ENCODE measurements at places on chromosomes 3 and 15.

DNA sequence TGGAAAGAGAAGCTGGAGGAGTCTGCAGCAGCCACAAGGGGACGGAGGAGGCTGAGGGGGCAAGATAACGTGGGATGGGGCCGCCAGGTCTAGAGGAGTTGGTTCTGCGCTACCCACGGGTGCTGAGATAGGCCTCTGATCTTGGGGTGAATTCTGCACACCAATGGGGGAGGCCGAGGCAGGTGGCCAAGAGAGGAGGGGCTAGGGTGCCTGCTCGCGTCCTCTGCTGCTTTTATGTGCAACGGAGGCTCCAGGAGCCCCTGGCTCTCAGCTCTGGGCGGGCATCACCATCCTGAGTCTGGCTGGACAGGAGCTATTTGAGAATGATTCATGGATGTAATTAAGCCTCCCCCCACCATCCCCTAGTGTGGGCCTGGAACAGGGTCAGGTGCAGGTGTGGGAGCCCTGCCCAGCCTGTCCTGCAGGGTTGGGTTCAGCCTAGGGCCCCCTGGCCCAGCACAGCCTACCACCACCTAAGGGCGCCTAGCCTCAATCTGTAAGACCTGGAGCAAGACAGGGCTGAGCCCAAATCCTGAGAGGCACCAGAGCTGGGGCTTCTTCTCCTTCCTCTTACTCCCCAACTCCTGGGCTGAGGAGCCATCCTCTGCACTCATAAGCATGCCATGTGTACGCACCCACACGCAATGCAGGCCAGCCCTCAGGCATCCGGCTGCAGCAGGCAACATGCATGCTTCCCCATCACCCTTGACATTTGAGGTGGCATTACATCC lies 32.3 kb upstream of the SEMA3F start:
- no peak for DNase-seq
- no peak overlapping the region for H3K27ac ChIP-seq
- no peaks in the 10 kb centered on the region for H3K36me3 ChIP-seq
- peaks cover 3% of the 10 kb centered on the region for H3K4me1 ChIP-seq
- H3K4me3 ChIP-seq, result no peak overlapping the region
- no peaks in the 10 kb centered on the region for H3K27me3 ChIP-seq

GRCh38 chr3:49912881-49913281 lies 9.2 kb upstream of the MST1R start:
- no peak for DNase-seq
- no peaks in the 10 kb centered on the region for H3K27me3 ChIP-seq
- H3K4me1 ChIP-seq, result no peaks in the 10 kb centered on the region
- H3K4me3 ChIP-seq, result no peak overlapping the region
- no peak overlapping the region for H3K27ac ChIP-seq

DNA sequence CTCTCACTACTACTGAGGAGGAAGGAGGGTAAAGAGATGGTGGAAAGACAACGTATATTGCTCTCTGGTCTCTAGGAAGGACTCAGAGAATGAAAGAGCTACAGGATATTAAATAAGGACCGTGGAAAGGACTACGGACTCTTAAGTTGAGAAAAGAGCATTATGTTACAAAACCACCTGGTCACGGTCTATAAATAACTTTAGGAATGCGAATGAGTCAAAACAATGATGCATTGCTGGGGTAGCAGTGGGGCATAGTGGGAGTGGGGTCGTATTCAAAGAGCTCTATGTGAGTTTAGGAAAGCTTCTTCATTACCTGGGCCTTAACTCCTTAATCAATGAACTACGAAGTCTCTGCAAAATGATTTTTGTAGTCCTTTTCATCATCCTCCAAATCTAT lies 295.7 kb upstream of the SOX14 start:
- no peaks in the 10 kb centered on the region for H3K27me3 ChIP-seq
- H3K36me3 ChIP-seq, result no peaks in the 10 kb centered on the region
- no peaks in the 10 kb centered on the region for H3K4me1 ChIP-seq
- H3K4me3 ChIP-seq, result no peak overlapping the region
- H3K27ac ChIP-seq, result no peak overlapping the region

- no peaks in the 10 kb centered on the region for H3K36me3 ChIP-seq
- no peak overlapping the region for H3K4me3 ChIP-seq
- H3K4me1 ChIP-seq, result peaks cover 4% of the 10 kb centered on the region
- H3K27ac ChIP-seq, result no peak overlapping the region
- DNase-seq, result peak; percentile 61
- no peaks in the 10 kb centered on the region for H3K27me3 ChIP-seq
Measured at GRCh38 chr15:40421246-40422157, 15.9 kb downstream of the IVD start.

DNA sequence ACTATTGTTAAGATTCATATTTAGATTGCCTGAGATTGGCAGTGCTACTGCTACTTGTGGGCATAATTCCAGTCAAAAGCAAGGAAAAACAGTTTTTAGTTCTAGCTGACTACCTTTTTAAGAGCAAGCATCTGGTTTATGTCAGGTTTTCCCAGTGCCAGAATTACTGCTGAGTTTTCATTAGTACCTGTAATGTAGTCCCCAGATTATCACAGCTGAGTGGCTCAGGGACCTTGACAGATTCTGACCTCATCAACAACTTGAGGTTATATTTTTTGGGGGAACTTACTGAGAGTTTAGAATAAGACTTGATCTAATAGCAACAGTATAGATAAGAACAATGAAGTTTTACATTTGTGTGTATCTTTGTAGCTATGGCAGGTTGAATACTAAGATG lies 31.0 kb downstream of the NXPE3 start:
- H3K27me3 ChIP-seq, result no peaks in the 10 kb centered on the region
- no peaks in the 10 kb centered on the region for H3K36me3 ChIP-seq
- DNase-seq, result no peak
- H3K4me3 ChIP-seq, result no peak overlapping the region
- H3K4me1 ChIP-seq, result peaks cover 11% of the 10 kb centered on the region
- H3K27ac ChIP-seq, result peak overlapping the region; percentile 55
